ENCODE measurements at places on chromosomes 3 and 15.
A peak's percentile ranks its signal among the peaks of the same experiment; 100 is the strongest.

- no peak for DNase-seq
Measured at GRCh38 chr15:57534281-57534680, 57.4 kb upstream of the MYZAP start.

GRCh38 chr3:42498791-42499477, 3.5 kb upstream of the VIPR1 start:
- no peak for DNase-seq

- DNase-seq = no peak
Measured at GRCh38 chr15:84599906-84600305, 903 bp upstream of the ZSCAN2 start.

GRCh38 chr3:33171580-33171979, 47.0 kb downstream of the SUSD5 start:
- no peak for DNase-seq

DNA sequence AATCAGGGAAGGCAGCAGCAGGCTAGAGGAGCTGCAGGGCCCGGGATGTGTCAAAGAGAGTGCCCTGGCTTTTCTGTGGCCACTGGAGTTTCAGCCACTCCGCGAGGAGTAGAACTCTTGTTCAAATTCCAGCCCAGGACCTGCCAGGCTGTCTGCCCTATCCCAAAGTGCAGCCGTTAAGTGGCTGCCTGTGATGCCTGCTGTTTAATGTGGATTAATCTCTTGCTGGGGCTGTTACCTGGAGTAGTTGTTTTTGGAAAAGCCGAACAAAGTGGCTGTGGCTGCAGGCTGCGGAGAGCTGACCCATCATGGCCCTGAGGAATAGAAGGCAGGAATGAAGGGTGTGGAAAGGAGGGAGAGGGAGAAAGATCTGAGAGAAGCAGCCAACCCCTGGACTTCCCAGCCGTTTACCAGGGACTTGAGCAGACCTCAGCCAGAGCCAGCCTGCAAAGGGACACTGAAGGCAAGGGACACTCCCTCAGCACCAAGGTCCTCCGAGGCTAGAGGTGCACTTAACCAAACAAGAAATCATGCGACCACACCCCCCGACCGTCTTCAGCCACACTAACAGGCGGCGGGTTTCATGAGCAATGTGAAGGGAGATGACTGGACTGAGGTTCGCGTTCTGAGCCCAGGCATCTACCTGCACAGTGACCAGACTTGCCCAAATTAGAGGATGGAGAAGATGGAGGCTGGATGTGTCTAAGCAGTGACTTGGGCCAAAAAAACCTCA, 4.7 kb downstream of the CDAN1 start:
- no peak for DNase-seq

DNA sequence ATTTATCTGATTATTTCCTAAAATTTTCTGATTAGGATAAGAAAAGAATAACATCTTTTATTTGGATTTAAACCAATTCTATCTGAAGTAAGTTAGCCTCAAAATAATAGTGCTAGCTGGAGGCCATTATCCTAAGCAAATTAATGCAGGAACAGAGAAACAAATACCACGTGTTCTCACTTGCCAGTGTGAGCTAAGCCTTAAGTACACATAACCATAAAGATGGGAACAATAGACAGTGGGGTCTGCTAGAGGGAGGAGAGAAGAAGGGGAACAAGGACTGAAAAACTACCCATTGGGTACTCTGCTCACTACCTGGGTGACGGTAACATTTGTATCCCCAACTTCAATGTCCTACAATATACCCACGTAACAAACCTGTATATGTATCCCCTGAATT, 31.3 kb upstream of the LYSMD4 start:
- DNase-seq = no peak

DNA sequence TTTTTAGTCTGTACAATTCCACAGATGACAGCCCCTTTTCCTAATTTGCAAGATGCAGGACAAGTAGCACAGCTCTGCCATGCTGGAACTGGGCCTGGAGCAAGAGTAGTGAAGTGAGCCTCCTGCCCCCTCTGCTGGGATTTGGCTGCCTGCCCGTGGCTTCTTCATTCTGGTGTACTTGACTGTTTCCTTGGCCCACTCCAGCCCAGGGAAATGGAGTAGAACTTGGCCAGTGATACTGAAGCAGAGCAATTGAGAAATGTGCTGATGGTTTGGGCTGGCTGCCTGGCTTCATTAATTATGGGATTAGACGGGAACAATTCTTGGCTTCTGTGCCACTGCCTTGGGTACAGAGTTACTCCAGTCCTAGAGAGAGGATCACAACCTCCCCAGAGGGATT, 2.8 kb downstream of the GPD1L start:
- no peak for DNase-seq

DNA sequence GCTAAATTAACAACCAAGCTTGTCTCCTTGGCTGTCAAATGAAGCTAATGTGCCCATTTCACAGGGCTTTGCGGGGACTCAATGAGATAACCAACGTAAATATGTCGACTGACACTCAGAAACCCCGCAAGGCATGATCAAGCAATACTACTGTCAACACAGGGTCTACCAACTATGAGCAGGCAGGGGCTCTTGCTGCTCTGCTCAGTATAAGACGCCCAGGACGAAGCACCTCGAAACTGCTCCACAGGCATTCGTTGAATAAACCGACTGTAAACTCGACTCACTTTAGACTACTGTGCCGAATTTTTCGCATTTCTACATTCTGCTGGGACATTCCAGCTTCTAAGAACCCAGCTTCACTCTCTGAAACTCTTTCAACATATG, 55.0 kb downstream of the FEZF2 start:
- no peak for DNase-seq

DNA sequence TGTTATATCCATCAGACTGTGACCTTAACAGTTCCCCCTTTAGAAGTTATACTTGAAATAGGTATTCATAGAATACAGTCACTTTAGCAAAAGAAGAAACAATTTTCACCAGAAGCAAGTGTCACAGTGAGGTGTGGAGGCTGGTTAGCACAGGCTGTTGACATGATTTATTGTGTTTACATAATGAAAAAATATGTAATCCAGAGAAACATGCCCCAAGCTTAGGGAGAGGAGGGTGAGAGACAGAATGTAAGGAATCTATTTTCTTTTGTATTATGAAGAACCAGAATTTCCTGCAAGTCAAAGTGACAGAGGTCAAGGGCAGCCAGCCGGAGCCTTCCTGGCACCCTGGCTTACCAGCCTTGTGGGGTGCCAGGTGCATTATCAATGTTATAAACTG, 4.0 kb downstream of the IL12A start:
- no peak for DNase-seq

- DNase-seq = no peak
Measured at GRCh38 chr15:74548241-74548640, 7.2 kb downstream of the ARID3B start.

GRCh38 chr15:35379972-35380371, 166.0 kb downstream of the DPH6 start:
- DNase-seq = no peak

DNA sequence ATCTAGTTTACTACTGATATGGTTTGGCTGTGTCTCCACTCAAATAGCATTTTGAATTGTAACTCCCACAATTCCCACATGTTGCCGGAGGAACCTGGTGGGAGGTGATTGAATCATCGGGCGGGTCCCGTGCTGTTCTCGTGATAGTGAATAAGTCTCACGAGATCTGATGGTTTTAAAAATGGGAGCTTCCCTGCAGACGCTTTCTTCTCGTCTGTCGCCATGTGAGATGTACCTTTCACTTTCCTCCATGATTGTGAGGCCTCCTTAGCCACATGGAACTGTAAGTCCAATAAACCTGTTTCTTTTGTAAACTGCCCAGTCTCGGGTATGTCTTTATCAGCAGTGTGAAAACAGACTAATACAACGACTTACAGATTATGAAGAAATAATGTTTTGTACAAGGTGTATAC, 35.6 kb upstream of the PYDC2 start:
- no peak for DNase-seq

- peak; percentile 19 for DNase-seq
Measured at GRCh38 chr15:58521293-58521991, 89.7 kb downstream of the LIPC start.

- no peak for DNase-seq
Measured at GRCh38 chr15:92839696-92840095, 60.4 kb upstream of the CHD2 start.

GRCh38 chr3:31086698-31087097, 192.2 kb upstream of the GADL1 start:
- DNase-seq = no peak

GRCh38 chr15:22786868-22787698, 639 bp downstream of the NIPA1 start:
- no peak for DNase-seq

- no peak for DNase-seq
Measured at GRCh38 chr3:40192628-40193027, 116.9 kb upstream of the EIF1B start.

GRCh38 chr3:21962456-21962855, 211.4 kb upstream of the ZNF385D start:
- DNase-seq = no peak

DNA sequence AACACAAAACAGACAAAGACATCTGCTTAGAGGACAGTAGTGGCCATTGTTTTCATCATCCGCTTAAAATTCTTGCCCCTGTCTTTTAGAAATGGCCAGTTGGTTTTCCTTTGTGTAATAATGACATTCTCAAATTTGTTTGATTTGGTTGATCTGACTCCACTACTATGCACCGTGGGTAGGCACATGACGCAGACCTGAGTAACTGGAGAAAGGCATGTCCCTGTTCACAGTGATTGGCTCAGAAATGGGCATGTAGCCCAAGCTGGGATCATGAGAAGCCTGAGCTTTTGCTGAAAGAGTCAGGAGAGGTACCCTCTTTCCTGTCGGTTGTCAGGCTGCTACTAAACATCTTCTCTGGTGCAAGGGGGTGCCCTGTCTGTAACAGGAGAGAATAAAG, 36.6 kb upstream of the MAGI1 start:
- DNase-seq = peak; percentile 82

DNA sequence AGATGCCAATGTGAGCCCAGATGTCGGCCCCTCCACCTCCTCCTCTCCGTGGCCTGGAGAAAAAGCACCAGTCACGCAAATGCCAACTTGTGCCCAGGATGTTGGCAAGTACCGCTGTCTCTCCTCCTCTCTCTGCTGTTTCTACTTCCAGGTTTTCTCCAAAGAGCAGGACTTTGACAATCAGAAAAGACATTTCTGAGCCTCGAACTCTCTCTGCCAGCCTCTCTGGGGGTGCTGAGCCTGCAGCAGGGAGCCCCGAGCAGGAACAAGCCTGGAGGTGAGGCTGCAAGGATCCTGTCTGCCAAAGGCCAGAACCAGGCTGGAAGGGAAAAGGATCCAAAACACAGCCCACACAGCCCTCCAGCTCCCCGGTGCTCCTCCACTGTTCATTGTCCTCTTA, 89.7 kb downstream of the SEC22A start:
- DNase-seq = no peak

- no peak for DNase-seq
Measured at GRCh38 chr15:38562278-38562677, 2.3 kb downstream of the RASGRP1 start.

DNA sequence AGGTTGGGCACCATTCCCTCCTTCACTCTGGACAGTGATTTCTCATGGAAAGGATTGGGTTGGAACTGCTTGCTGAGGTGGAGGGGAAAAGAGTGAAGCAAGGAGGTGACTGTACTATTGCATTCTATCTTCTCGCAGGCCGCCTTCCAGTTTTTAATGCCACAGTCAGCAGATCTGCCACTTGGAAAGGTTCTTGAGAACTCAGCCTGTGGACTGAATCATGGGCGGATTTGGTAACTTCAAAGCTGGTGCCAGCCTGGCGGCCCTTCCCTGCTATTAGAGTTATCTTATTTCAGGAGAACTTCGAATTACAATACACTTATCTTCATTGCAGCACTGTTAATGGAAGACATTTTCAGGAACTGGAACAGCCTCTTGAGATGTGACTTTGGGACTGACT, 23.1 kb upstream of the SLC28A2 start:
- DNase-seq = no peak

DNA sequence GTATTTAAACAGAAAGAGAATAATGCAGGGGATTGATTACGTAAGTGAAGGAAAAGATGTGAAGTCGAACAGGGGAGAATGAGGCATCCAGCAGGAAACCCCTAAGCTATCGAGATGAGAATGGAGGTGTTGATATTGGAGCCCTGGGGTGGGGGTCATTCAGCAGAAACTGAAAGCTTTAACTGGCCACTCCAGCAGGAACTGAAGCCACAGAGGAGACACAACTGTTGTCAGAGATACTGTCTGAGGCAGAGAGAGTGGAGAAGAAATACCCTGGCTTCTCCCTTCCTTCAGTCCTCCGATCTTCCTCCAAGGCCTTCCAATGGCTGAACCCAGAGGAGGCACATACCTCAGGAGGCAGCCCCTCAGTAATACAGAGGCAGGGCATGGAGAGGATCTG, 152.4 kb downstream of the THRB start:
- no peak for DNase-seq

GRCh38 chr3:15800327-15800726, 2.5 kb upstream of the ANKRD28 start:
- no peak for DNase-seq

- DNase-seq = peak; percentile 29
Measured at GRCh38 chr3:10933805-10934481, 58.6 kb upstream of the SLC6A1 start.

DNA sequence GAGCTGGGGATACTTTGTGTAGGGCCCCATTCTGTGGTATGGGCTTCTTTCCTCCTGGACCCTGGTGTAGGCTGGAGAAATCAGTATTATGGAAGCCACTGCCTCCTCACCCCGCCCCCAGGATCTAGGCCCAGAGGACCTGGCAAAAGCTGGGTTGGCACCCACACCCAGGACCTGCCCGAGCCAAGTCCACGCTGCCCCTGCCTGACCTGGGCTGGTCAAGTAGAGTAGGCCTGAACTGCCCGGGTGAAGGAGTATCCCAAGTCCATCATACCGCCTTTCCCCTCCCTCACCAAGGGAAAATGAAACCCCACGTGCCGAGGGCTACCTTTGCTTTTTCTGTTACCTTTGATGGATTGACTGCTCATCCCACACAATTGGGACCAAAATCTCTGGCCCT, 37.7 kb upstream of the TRAK1 start:
- no peak for DNase-seq

DNA sequence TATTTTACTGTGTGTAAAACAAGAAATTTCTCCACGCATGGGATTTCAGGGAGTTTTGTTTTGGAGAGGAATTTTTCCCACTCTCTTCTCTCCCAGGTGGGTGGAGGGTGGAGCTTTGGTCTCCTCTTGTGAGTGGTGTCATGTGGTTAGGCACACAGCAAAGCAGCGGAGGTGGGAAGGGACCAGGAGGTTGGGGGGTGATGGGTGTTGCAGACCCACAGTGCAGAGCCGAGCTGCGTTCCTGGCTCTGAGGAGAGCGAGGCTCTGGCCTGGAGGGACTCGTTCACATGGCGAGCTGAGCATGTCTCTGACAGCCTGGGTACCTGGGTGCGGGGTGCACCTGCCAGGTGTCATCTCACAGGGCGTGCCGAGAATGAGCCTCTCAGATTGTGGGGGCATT, 87.8 kb downstream of the RYR3 start:
- no peak for DNase-seq

All from HS-5 (cell line).